ENCODE measurements at places on chromosomes 1 and 21.

GRCh38 chr1:208653426-208653825 is 409.2 kb upstream of the PLXNA2 start:
- no peak for DNase-seq

GRCh38 chr1:12129624-12130023 is 37.2 kb upstream of the TNFRSF1B start:
- peak; percentile 51 for DNase-seq

DNA sequence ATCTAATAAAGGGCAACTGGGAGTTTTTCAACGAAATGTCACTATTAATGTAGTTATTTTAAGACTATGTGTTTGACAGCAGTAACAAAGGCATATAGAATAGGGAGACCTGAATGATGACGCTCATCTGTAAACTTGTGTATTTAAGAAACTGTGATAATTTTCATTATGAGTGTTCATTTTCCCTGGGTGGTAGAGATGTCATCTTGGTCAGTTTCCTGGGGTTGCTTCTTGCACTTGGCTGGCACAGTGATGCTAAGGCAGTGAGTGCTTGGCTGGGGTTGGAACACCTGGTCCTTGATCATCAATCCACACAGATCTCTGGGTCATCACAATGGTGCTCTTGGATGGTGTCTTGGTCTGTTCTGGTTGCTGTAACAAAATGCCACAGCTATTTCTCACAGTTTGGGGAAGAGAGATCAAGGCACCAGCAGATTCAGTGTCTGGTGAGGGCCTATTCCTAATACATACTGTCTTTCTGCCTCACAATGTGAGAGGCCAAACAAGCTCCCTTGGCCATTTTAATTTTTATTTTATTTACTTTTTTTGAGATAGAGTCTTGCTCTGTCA is 7.9 kb upstream of the SMYD2 start:
- no peak for DNase-seq

- DNase-seq: no peak
Measured at GRCh38 chr1:11768821-11769220, 6.8 kb downstream of the C1orf167 start.

- no peak for DNase-seq
Measured at GRCh38 chr1:158933621-158934020, 2.3 kb downstream of the PYHIN1 start.

GRCh38 chr1:66351913-66352312 is 182.0 kb upstream of the SGIP1 start:
- DNase-seq: no peak

- DNase-seq: no peak
Measured at GRCh38 chr1:115893545-115893944, 52.6 kb upstream of the NHLH2 start.

GRCh38 chr1:157882580-157882979 is 41.0 kb upstream of the CD5L start:
- DNase-seq: no peak

DNA sequence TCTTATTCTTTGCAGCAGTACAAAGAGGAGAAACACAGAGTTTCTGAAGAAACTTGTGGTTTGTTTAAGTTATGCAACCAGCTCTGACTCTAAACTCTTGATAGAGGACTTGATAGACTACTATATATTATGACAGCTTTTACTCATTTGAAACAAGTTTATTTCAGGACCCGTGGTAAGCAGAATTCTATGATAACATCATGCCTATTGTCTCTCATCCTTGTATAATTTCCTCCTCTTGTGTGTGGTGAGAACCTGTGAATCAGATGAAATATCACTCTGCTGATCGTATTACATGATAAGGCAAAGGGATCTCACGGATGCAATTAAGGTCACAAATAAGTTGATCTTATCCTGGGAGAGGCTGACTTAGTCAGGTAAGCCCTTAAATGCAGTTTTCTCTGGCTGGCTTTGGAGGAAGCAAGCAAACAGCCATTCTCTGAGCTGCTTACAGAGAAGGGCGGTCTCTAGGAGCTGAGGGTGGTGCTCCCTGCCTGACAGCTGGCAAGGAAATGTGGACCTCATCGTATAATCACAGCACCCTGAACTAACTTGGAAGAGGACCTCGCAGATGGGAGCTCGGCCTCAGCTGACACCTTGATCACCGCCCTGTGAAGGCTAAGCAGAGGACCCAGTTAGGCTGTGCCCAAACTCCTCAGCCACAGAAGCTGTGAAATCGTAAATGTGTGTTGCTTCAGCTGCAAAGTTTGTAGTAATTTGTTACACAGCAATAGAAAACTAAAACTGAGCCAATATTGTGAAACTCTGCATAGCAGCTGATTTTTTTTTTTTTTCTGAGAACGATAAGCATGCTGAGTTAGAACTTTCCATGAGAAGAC is 151.1 kb upstream of the DPT start:
- DNase-seq: peak; percentile 43

GRCh38 chr1:1021920-1022259 is 2.0 kb downstream of the AGRN start:
- no peak for DNase-seq

GRCh38 chr1:9721606-9722377 is 70.3 kb downstream of the PIK3CD start:
- DNase-seq: no peak

DNA sequence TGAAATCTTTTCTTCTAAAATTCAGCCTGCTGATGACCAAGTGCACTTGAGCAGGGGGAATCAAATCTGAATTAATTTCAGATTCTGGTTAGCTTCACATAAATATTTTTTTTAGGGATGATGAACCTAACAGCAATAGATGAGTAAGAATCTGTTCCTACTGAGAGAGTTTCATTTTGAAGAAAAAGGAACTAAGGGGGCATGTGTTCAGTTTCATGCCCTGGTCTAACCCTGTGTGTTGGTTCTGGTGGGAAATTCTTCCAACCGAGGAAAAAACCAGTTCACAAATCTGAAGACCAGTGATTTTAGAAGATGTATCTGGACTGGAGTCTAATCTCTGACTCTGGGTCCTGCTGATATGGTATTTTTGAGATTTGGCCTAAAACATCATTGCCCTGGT is 13.7 kb downstream of the SELL start:
- no peak for DNase-seq

DNA sequence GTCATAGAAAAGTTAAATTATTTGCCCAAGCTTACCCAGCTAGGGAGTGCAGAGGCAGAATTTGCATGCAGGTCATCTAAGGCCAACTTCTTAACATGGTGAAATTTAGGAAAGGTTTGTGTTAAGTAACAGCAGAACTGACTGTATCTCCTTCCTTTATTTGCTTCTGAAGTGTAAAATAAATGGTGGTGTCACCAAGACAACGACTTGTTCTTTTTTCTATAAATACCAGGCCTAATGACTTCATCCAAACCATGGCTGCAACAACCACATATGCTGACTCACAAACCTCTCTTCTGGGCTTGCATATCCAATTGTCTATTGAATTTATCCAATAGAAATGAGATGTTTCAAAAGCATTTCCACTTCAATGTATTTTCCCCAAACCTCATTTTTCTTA is 19.1 kb downstream of the COL24A1 start:
- no peak for DNase-seq

GRCh38 chr21:35521293-35521692 is 472.2 kb upstream of the RUNX1 start:
- no peak for DNase-seq

DNA sequence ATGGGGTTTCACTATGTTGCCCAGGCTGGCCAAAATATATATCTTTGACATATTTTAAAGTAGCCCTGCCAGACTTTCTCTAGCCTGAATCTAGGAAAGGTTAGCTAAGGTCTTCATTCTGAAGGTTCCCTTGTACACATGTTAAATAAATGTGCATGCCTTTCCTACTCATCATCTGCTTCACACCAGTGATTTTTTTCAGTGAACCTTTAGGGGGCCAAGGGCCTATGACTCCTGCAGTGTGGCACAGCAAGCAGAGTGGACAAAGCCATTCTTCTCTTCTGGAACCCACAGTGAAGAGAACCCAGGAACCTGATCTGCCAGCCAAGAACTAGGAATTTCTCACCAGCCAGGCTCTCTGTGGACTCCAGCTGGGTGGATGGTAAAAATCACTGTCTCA is 22.9 kb downstream of the CBR1 start:
- no peak for DNase-seq

DNA sequence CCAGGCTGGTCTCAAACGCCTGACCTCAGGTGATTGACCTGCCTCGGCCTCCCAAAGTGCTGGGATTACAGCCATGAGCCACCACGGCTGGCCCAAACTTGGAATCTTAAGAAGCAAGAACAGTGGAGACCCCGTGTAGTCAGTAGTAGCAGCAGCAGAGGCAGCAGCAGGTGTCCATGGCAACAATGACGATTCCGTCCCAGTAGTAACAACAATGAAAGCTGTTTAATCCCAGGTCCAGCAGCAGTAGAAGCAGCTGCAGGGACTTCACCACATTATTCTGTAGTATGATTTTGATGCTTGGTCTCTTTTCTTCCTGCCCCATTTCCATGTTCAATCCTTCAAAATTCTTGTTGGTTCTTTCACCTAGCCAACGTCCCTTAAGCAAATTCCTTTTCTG is 69.6 kb upstream of the KCTD3 start:
- no peak for DNase-seq

- peak; percentile 26 for DNase-seq
Measured at GRCh38 chr1:119327450-119328155, 41.0 kb upstream of the HAO2 start.

GRCh38 chr1:112975336-112975735 is 19.3 kb upstream of the SLC16A1 start:
- no peak for DNase-seq

- no peak for DNase-seq
Measured at GRCh38 chr1:39501666-39502065, 10.2 kb downstream of the BMP8A start.

- no peak for DNase-seq
Measured at GRCh38 chr1:5934058-5934884, 58.0 kb downstream of the NPHP4 start.

GRCh38 chr1:52569449-52570210 is 16.7 kb upstream of the TUT4 start:
- DNase-seq: no peak

DNA sequence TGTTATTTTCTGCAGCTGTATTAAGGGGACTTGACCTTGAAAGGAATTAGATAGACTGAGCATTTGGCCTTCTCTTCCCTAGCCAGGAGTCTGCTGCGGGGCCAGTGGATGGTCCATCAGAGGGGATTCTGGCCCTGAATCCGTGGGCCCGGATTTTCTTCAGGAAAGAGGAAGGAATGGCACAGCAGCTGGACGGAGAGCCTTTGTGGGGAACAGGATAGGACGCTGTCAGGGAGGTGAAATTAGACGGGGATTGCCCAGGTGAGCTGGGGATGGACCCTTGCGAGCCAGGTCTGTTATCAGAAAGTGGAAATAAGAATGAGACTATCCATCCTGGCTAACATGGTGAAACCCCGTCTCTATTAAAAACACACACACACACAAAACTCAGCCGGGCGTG is 1.7 kb upstream of the C2CD2 start:
- no peak for DNase-seq

- DNase-seq: peak; percentile 37
Measured at GRCh38 chr1:226406401-226406881, 1.5 kb downstream of the PARP1 start.

- DNase-seq: peak; percentile 35
Measured at GRCh38 chr1:205318231-205318991, 3.1 kb downstream of the NUAK2 start.

DNA sequence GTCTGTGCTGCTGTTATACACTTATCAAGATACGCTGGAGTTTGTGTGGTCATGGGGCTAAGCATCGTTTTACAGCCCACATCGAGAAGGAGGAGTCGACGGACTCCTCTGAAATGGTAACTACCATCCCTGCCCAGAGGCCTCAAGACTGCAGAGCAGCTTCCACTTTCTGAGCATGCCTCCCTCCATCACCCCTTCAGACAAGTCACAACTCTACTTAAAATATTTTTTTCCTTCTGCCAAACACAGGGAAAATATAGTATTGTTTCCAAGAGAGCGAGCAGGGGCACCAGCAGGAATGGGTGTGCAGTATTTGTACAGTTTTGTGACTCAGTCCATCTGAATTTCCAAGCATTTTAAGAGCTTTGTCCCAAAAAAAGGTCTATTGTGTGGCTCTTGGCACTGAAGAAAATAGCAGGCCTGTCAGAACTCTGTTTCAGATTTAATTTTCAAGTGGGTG is 14.1 kb downstream of the EVA1C start:
- DNase-seq: no peak

Data from small intestine (tissue), 16 donors.